ENCODE measurements at places on chromosomes 11 and 22.
A peak's percentile ranks its signal among the peaks of the same experiment; 100 is the strongest.

DNA sequence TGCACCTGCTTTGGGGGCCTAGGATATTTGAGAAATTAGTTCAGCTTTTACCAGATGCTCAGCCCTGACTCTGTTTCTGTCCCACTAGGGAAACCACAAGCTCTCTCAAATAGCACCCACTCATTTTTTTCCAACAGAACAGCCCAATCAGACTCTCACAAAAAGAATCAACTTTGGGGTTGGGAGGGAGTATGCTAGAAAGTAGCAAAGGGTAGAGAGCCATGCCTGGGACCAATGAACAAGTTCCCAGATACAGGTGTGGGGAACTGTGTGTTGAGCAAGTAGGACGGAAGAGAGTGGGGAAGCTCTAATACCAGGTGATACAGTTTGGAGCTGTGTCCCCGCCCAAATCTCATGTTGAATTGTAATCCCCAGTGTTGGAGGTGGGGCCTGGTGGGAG is 41.1 kb downstream of the TRIM66 start:
- DNase-seq = no peak

DNA sequence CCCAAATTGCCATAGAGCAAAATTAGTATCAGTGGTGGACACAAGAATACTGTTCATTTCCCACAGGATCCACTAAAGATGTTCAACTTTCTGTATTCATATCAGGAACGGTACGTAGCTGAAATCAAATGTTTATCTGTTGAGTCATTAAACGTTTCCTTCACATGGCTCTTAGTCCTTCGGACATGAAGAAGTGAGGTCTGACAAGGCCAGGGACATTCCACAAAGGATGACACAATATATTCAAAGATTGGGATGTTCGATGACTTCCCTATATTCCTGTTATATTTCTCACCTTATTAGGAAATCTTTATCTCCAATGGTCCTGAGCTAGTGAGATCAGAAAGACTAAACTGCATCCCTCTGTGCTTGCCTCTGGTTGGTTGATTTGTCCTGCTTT is 129.0 kb downstream of the ETS1 start:
- DNase-seq = no peak

DNA sequence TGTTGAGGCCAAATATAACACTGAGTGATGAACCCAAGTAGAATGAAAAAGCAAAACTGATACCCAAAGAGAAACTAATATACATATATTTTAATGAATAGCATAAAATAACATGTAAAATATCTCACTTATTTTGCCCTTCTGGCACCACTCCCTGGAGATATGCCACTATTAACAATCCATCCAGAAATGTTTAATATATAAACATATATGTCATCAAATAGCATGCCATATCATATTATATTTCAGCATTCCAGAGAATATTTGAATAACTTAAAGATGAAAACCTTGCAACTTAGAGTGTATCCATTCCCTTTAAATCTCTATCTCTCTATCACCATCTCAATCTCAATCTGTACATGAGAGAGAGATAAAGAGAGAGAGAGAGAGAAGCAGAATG is 1073.3 kb upstream of the RAG2 start:
- no peak for DNase-seq

DNA sequence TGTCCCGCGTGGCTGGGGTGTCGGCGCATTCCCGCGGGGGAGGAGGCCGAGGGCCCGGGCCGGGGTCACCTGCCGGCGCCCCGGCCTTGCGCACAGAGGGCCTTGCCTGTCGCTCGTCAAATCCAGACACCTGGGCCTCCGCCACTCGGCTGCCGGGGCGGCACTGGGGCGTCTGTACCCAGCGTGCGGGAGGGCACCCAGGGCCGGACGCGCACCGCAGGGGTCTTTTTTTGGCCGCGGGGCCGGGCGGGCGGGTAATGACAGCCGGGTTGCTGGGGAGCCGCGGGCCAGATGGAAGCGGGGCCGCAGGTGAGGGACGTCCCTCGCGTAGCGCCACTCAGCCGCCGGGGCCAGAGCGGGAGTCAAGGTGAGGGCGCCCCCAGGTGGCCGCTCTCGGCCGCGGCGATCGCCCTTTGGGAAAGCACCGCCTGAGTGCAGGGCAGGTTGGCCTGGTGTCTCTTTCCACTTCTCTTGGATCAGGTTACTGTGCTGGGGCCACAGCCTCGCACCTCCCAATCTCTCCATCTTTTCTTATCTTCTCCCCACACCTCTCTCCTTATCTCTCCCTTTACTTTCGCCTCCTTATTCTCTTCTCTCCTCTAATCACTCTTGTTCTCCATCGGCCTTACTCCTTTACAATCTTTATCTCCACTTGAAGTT is 3.5 kb downstream of the PHLDB1 start:
- peak; percentile 85 for DNase-seq

GRCh38 chr11:67354075-67355022 is 1.0 kb upstream of the POLD4 start:
- no peak for DNase-seq

DNA sequence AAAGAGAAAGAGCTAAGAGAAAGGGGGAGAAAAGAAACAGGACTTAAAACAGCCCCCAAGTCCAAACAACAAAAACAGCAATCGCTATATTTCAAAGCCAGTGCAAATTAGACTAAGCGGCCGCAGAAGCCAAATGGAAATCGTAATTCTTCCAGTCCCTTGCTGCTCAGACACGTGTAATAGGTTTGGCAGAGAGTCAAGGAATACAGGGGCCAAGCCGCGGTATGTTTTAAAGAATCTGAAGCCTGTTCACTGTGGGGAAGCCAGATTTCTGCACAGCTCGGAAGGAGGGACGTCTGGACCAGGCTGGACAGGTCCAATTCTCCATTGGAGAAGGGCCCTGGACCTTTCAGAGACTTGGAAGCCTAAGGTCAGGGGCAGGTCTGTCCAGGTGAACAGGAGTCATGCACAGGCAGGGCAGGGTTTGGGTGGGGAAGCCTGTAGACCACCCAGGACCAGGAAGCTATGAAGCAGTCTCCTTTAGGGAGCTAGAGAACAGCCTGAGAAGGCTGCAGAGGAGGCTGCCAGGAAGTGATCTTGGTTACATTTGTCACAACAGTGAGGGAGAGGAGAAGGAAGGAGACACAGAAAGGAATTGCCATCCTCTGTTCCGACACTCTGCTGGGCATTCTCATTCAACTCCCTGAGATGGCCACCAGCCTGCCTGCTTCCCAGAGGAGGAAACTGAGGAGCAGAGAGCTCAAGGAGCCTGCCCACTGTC is 265.5 kb upstream of the ISX start:
- no peak for DNase-seq

DNA sequence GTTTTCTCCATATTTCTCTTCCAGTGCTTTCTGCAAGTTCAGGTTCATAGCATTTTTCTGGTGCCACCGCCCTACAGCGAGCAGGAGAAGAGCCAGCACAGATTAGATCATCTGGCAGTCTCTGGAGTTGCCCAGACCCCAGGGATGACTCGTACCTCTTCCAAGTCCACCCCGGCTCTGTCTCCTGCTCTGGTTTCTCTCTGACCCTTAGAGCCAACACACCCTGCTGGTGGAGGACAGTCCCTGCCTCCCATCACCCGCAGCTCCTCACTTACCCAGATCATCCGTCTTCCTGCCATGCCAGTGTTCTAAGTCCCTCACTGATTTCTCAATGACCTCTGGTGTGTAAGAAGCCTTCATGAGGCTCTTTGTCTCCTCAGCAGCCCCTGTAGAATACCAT is 28.0 kb downstream of the TST start:
- no peak for DNase-seq

DNA sequence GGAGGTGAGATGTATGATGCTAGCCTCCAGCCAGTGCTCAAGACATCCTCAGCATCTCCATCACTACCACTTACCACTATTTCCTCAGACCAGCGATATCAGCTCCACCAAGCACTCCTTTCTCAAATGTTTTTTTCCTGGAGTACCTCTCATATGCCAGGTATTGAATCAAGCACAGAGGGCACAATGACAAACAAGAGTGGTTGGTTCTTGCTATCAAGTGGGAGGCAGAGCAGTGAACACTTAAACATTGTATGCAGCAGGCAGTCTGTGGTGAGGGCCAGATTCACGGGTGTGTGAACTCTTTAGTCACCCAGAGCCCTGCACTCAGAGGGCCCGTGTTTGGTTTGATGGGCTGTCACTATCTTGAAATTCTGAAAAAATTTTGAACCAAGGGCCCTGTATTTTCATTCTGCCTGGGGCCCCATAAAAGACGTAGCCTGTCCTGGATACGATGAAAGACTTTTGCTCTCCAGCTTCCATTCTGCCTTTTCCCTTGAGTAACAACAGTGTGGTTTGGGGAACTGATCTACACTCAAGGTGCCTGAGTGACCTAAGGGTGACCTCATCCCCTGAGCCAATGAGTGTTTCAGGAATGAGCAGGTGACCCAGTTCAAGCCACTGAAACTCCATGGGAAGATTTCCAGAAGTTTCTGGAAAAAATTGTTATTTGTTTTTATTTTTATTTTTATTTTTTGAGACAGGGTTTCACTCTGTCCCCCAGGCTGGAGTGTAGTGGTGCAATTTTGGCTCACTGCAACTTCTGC is 348.4 kb upstream of the NARS2 start:
- DNase-seq = no peak

DNA sequence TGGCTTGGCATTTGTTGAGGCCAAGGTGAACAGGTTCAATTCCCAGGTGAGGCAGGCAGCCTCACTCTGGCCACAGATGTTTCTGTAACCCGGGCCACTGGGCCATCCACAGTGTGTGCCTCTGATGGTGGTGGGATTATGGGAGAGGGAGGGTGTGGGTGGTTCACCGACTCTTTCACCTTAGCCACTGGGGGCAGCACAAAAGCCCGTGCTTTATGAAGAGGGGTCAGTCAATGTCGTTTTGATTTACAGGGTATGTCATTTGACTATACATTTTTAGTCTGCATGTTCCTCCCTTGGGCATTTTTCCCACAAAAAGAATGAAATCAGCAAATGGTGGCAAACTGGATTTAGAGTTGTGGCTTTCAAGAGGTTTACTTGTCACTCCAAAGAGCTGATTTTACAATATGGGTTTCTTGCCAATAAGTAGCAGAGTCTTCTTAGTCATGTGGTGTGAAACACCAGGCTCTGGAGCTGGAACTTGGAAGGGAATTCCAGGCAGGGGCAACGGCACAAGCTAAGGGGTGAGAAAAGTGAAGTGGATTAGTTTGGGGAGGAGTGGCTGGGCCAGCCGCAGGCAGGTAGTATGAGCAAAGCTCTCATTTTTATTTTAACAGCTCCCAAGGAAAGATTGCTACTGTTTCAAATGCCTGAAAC is 217.8 kb upstream of the ZBED5 start:
- DNase-seq = no peak

DNA sequence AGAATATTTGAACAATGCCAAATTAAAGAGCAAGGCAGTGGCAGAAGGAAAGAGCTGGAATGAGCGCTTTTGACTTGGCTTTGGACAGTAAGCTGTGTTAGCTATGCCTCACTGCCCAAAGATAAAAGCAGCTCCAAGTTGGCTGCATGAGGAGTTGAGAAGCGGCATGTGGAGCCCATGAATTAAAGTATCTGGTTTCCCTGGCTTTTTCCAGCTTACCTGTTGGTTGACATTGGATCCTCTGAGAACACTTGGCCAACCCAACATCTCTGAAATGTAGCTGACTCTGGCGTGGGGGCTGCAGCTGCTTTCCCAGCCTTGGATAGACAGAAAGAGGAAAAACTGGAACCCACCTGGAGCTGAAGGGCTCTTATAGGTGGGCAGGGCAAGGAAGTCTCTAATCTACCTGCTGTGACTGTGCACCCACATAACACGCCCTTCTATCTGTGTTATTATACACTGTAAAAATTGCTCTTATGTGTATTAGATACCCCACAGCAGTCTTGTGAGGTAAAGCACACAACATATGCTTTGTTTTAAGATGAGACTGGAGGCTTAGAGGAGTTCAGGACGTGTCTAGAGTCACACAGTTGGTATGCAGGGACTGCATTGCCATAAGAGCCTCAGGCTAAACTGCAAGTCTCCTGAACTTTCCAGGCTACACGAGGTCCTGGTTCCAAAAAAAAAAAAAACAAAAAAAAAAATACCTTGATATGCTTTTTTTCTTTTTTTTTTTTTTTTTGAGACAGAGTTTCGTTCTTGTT is 5.8 kb downstream of the UBASH3B start:
- DNase-seq = no peak

- no peak for DNase-seq
These were observed 9.5 kb downstream of the DCHS1 start for GRCh38 chr11:6646071-6646470.

- no peak for DNase-seq
These were observed 8.8 kb downstream of the PPM1F start for GRCh38 chr22:21943571-21944448.

DNA sequence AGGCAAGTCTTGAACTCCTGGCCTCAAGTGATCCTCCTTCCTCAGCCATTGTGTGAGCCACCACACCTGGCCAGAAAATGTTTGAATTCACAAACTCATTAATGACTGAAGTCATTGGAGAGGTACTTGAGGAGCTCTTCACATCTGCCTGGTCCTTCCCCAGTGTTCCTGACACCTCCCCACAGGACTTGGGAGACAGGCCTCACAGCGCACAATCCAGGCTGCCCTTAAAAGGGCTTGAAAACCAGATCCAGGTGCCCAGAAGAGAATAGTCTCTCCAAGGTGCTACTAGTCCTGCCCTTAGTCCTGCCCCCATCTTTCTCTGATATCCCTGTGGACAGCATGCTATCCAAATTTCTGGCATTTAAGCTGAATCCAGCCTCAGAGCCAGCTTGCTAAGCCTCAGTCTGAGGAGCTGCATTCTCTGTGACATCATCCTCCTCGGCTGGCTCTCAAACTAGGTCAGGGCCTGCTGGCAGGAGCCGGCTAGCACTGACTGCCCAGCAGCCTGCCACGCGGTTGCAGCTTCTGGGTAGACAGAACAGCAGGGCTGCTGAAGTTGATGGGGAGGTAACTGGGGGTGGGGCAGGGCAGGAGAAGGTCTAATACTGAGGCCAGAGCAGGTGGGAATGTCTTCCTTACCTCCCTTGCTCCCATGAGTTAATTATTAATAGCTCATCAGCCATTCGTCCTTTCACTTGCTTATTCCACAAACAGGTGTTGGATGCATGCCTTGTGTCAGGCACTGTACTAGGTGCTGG is 35.3 kb upstream of the NECTIN1 start:
- no peak for DNase-seq

DNA sequence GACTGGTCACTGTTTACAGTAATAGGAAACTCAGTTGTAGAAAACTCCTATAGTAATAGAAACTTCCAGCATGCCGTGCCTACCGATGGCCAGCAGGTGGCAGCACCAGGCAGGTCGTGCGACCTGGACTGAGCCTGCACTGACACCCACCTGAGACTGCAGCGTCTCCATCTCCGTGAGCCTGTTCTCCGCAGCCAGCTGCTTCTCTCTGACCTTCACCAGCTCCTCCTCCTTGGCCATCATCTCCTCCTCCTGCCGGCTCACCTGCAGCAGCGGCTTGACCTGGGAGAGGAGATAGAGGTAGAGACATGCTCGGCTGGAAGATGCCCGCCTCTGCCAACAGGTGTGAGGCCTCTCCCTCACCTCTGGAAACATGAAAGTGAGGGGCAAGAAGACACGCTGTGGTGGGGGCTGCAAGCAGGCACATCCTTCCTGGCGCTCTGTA is 48.5 kb downstream of the APOL1 start:
- peak; percentile 81 for DNase-seq

Data from stimulated activated CD4-positive, alpha-beta T cell treated with anti-CD3 and anti-CD28 coated beads, Interleukin-2, amount 100 ng/mL, for 48 hours (primary cell).